T-helper 1 cell (primary cell): ENCODE measurements at places on chromosomes 12 and 14.

DNA sequence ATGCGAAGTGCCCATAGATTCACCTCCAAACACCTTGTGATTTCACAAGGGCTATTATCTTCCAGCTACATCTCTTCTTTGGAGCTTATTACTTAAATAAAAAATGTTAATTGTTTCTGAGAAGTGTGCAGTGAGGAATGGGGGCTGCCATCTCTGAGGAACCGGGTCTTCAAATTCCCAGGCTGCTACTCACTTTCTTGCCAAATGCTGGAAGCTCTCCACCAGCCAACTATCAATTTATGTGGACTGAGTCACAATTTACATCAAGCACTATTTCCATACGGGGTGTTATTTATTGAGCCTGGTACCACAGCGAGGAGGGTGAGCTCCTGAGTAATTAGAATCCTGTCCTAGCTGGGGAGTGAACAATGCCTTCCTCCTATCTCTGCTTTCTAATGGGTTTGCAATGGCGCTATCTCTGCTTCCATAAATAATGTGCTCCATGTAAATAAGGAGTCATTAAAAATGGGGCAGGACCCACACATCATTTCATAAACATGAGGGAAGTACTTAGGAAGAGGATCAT is 898.3 kb downstream of the VRK1 start:
- DNase-seq, result no peak

DNA sequence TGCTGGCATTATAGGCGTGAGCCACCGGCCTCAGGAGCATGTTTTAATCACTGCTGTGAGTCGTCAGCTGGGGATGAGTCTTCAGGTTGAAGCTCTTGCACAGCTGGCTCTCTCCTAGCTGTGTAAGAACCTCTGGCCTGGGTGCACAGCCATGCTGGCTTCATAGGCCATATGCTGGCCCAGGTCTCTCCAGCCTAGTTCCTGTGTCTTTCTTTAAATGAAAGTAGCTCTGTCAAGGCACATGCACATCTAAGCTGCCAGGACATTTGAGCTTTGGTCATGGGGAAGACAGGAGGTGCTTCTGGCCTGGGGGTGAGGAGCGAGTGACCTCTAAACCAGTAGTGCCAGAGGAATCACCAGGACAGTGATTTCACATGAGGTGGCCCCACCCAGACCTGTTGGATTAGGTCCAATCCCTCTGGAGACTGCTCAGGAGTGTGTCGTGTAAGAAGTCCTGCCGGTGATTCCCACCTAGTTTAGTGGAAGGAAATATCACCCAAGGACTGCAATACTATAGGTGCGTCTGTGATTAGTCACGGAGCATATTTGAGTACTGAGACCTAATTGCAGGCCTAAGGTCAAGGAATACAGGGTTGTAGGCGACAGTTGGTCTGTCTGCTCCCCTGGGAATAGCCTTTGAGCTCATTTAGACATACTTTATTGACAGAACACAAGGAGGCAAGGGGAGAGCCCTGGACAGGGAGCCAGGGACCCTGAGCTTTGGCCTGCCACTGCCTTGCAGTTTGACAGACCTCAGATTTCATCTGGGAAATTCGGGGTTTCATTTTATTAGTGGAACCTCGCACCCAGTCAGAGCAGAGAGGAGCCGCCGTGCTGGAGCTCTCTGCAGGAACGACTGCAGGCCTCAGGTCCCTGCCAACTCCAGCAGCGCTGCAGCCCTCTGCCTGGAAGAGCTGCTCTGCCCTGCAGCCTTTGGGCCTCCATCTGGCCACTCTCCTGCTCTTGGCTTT is 67.0 kb downstream of the ANKRD9 start:
- DNase-seq, result no peak

- DNase-seq, result no peak
These were observed 31.9 kb downstream of the KNTC1 start for GRCh38 chr12:122558745-122559641.

DNA sequence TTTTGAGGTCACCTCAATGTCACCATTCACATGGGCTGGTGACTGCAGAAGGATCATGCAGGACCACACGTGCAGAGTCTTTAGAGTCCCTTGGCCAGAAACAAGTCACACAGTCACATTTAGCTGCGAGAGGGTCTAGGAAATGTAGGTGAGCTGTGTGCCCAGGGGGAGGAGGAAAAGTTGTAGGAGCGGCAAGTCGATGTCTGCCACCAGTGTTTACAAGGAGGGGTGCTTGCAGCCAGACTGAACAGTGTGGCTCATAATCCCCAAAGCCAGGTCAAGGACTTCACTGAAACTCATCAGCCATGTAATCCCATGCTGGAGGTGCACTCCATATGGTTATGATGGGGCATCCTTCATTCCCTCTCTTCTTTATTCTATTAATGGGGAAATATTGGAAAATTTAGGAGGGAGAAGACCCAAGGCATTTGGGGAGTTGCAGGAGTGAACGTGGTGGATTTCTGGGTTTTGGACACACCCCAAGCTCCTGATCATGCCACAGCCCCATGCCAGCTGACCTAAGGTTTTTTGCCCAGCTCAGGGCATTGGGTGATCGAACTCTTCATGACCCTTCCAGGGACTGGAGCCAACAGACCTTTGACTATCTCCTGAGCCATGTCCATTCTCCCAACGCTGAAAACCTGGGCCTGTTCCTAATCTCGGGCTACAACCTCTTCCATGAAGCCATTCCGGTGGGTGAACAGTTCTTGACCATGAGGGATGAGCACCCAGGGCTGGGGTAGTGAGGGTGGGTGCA is 7.2 kb downstream of the DAO start:
- DNase-seq, result no peak

DNA sequence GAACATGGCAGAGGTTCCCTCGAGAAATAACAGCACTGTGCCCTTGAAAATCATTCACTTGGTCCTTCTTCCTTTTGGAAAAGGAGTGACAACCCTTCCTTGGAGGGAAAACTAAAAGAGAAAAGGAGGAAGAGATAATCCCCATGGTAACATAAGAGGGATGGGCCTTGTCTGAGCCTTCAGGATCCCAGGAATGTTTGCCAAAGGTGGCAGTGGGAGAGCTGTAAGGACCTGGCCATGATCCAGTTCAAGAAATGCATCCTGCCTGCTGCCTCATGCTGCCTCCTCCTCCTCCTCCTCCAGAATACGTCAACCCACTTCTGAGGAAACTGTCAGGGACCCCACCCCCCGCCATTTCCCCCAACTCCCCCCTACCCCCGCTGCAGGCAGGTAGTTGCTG is 118.8 kb downstream of the KCNK10 start:
- DNase-seq, result no peak

GRCh38 chr14:53190938-53191337 is 37.8 kb upstream of the DDHD1 start:
- no peak for DNase-seq

DNA sequence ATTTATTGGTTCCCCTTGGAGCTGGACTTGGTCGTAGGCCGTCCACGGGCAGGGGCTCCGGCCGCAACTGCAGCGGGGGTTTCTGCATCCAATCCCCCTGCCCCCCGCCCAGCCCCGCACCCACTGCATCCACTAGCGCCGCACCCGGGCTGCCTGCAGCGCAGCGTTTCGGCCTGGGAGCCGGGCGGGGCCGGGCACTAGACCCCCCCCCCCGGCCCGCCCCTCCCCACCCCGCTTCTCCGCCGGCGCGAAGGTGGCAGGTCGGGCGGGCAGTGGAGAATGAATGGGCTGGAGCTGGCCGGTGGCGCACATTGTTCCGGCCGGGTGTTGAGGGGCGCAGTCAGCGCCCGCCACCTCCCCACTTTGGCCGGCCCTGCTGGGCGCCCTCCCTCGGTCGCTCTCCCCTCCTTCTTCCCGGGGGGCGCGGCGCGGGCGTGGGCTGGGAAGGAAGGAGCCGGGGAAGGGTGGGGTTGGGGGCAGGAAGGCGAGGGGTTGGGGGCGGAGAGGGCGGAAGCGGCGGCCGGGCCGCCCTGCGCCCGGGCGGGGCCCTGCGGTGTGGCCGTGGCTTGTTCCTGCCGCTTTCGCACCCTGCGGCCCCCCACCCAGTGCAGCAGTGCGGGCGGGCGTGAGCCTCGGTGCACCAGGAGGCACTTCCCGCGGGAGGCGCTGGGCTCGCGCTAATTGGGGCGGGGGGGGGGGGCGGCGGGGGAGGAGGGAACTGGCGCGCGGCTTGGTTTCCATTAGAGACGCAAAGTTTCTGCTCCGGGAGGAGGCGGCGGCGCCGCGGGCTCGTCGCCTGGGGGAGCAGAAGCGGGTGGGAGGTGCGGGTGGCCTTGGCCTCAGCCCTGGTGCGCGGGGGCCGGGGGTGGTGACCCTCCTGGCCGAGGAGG is 841 bp downstream of the CALM1 start:
- DNase-seq, result peak; percentile 59

DNA sequence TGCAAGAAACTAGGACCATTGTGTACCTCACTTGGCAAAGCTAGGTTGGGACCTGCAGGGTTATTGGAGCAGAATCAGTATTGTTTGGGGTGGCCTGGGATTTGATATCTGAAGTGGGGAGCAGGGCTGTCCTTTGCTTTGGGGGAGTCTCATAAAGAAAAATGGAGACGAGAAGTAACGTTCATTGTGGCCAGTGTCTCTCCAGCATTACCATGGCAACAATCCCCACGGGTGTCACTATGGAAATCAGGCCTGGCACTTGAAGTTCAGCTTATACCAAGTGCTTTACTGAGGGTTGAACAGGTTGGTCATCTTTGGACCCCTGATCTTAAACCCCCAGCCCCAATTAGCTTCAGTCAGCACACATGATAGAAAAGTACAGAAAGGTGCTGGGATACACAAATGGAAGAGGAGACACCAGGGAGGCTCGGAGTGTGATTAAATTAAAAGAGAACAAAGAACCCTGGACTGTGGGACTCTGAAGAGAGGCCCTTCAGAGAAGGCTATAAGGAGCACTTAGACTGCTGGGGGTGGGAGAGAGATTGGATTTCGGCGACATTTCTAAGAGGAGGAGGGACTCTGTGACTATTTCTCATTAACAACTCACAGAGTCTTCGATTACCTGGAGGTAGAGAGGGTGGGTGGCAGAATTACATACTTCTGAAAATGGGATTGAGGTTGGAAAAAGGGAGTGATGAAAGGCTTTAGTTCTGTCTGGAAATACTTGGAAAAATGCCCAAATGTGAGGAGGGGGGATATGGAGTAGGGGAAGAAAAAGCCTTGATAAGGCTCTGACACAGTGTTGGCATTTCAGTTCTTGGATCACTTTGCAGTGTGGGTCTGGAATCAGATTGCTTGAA is 3.7 kb downstream of the KIF5A start:
- DNase-seq, result no peak

DNA sequence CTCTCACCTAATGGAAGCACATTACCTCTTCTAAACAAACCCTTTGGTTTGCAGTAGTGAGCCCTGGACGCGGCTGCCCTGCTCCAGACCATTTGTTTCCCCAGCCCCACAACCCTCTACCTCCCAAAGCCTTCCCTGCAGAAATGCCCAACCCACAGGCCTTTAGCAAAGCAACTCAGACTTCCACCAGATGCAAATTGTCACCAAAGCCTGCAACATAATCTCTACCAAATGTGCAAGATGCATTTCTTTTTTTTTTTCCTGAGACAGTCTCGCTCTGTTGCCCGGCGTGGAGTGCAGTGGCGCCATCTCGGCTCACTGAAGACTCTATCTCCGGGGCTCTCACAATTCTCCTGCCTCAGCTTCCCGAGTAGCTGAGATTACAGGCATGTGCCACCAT is 56.2 kb downstream of the VWF start:
- DNase-seq, result no peak

DNA sequence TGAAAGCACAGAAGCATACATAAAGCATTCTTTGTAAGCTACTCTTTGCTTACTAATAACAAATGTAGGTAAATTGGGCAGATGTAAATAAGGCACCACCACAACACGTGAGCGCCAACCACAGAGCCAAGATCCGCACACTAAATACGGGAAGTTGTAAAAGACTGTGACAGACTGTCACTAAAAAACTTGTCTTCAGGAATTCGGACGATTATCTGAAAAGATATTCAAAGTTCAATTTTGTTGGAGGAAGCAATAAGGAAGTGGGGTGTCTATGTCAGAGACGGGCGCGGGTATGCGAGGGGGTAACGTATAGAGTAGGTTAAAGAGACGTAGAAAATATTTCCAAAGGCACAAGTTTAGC is 1.5 kb upstream of the HSP90B1 start:
- peak; percentile 30 for DNase-seq

GRCh38 chr12:58893495-58893894 is 26.8 kb downstream of the LRIG3 start:
- DNase-seq, result no peak

- DNase-seq, result no peak
These were observed 2.2 kb downstream of the MMP17 start for GRCh38 chr12:131830335-131830913.

DNA sequence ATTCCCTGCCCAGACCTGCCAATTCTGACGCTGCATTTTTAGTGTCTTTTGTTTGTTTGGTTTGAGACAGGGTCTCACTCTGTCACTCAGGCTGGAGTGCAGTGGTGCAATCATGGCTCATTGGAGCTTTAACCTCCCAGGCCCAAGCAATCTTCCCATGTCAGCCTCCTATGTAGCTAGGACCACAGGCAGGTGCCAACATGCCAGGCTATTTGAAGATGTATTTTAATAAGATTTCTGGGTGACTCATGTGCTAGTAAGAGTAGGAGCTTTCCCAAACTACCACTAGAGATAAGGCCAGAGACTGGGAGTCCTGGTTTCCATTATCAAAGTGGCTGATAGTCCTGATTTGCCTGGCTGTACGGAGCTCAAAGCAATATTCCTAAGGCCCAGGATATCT is 693.3 kb downstream of the MED13L start:
- no peak for DNase-seq

DNA sequence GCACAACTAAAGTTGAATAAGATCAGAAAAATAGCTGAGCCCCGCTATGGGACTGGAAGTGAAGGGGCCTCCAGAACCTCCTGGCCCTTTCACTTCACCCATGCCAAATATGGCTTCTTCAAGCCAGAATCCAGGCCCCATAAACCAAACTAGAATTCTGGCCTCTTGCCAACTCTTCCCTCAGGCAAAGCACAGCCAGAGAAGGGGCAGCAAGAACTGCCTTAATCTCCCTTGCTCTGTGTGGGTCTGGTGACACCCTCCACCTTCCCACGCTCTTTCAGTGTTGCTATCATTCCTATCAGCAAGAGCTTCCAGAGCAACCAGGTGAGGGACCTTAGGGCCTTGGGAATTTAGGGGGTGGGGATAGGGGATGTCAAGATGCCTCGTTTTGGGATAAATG is 3.1 kb upstream of the PNMA1 start:
- no peak for DNase-seq

DNA sequence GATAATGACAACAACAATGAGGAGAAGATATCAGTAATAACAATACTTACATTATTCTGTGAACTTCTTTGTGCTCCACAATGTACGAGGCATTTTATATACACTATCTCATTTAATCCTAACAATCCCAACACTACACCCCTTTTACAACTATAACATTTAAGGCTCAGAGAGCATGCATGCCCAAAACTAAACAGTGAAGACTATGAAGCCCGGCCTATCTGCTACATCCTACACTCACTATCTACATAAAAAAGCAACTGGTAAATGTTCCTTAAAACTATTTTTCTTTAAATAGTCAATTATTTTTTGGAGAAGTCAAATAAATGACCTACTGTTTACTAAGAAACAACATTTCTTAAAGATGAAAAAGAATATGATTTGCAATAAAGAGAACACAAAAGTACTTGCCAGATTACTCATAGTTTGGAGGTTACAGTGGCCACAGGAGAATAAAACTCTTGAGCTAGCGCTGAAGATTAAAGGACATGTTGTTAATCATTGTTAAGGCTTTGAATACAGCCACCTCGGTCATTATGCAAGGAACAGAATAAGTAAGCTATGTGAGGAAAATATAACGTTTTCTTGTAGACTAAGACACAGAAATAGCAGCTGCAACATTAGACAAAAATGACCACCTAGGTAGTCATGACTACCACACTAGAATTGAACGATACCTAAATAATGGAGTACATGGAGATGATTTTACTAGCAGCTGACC is 56.7 kb downstream of the EPS8 start:
- DNase-seq, result no peak
